ENCODE measurements at places on chromosomes 7 and 10. TPM values are rescaled to one million over a fixed set of nuclear protein-coding genes. Genes with fewer than 3 reads are reported as not detected.

- no peaks in the 10 kb centered on the region for H3K4me1 ChIP-seq
- no peak overlapping the region for H3K27ac ChIP-seq
- no peak for DNase-seq
- H3K27me3 ChIP-seq: peaks cover 15% of the 10 kb centered on the region
- H3K36me3 ChIP-seq: no peaks in the 10 kb centered on the region
Measured at GRCh38 chr7:45359250-45359649, 201.7 kb downstream of the RAMP3 start.

DNA sequence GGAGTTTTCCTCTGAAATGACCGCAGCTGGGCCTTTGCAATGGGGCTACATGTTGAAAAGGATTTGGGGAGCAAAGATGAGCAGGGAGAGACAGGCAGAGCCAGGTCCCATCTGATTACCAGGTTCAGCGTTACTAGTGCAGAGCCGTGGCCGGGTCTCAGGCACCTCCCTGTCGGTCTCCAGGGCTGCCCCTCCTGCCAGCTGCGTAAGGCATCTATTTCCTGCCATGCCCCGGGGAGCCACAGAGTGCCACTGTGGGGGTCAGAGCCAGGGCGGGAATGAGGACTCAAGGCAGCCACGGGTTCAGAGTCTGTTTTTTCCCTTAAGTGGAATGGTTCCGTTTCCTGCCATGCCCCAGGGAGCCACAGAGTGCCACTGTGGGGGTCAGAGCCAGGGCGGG lies 382.6 kb upstream of the SHH start:
- H3K4me3 ChIP-seq: no peak overlapping the region
- H3K27me3 ChIP-seq: peaks cover 5% of the 10 kb centered on the region
- H3K36me3 ChIP-seq: no peaks in the 10 kb centered on the region
- DNase-seq: no peak

GRCh38 chr7:30915005-30915601 lies 3.5 kb downstream of the AQP1 start:
- H3K4me3 ChIP-seq: no peak overlapping the region
- H3K36me3 ChIP-seq: no peaks in the 10 kb centered on the region
- H3K27ac ChIP-seq: no peak overlapping the region

The VENTX gene
- not detected for total RNA-seq

The NUTM2E gene
- not detected for total RNA-seq

The PPP3CB gene
- 47.7 TPM for total RNA-seq
